Spleen (tissue), 13 donors: ENCODE measurements at places on chromosomes 6 and 20. TPM values are rescaled to one million over a fixed set of nuclear protein-coding genes. Genes with fewer than 3 reads are reported as not detected.
A peak's percentile ranks its signal among the peaks of the same experiment; 100 is the strongest.

The KIF16B gene
- total RNA-seq, result 22.1 TPM

The APCDD1L gene
- total RNA-seq, result not detected

The STK4 gene
- total RNA-seq, result 128 TPM

The REPS1 gene
- 41.2 TPM for total RNA-seq

DNA sequence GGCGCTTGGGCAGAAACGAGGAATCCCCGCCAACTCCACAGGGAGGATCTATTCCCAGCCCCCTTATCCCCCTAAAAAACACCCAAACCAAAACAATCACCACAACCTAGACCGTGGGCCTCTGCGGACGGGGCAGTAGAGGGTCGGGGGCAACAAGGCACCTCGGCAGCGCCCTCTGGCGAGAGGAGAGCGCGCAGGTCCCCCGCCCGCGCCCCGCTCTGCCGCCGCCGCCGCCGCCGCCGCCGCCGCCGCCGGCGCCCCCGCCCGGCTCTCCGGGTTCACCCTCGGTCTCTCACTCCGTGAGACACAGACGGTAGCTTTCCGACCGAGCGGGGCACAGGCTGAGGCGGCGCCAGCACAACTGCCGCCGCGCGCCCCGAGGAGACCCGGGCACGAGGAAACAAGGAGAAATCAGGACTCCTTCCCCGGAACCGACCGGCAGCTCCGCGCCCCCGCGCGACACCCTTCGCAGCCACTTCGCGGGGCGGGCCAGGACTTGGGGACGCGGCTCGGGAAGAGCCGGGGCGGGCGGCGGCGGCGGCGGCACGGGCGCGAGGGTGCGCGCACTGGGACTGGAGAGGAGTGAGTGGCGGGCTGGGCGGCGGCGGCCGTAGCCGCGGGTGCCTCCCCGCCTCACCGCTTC is at the start of gene SLC35F1:
TSS of gene SLC35F1 (plus strand) at position 307 of the 643 bp plus-strand sequence.
- peak within 1 kb of the TSS; percentile 52 for H3K4me3 ChIP-seq
- no peaks in the 10 kb centered on the region for H3K36me3 ChIP-seq
- peaks cover 14% of the 10 kb centered on the region for H3K4me1 ChIP-seq
- DNase-seq, result no peak
- H3K27me3 ChIP-seq, result peaks cover 25% of the 10 kb centered on the region

DNA sequence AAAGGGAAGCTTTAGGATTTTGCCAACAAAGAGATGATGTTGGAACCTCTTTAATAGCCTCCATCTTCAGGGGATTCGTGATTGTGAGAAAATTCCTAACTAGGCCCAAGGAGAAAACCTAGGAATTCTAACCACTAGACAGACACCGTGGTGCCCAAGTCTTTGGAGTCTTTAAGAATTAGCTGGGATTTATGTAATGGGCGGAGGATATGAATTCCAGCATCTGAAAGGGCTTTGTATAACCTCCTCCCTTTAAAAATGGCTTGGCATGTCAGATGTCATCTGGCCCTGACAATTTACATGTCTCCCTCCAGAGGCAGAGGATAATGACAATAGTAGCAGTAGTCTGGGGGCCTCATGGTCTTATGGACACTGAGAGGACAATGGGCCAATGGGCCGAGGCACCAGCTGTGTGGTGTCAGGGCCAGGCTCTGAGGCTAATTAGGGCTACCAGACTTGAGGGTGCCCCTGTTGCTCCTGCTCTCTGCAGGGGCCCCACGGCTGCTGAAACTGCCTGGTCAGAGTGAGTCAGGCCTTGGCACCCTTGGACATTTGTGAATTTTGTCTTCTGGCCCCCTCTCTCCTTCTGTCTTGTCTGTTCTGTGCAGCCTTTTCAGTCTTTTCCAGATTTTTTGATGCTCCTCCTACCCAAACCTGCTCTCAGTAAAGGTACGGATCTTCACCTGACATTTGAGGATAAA is 113.9 kb downstream of the EDN1 start:
- no peak for DNase-seq
- H3K4me3 ChIP-seq, result no peak overlapping the region
- H3K4me1 ChIP-seq, result no peaks in the 10 kb centered on the region
- H3K27ac ChIP-seq, result no peak overlapping the region

DNA sequence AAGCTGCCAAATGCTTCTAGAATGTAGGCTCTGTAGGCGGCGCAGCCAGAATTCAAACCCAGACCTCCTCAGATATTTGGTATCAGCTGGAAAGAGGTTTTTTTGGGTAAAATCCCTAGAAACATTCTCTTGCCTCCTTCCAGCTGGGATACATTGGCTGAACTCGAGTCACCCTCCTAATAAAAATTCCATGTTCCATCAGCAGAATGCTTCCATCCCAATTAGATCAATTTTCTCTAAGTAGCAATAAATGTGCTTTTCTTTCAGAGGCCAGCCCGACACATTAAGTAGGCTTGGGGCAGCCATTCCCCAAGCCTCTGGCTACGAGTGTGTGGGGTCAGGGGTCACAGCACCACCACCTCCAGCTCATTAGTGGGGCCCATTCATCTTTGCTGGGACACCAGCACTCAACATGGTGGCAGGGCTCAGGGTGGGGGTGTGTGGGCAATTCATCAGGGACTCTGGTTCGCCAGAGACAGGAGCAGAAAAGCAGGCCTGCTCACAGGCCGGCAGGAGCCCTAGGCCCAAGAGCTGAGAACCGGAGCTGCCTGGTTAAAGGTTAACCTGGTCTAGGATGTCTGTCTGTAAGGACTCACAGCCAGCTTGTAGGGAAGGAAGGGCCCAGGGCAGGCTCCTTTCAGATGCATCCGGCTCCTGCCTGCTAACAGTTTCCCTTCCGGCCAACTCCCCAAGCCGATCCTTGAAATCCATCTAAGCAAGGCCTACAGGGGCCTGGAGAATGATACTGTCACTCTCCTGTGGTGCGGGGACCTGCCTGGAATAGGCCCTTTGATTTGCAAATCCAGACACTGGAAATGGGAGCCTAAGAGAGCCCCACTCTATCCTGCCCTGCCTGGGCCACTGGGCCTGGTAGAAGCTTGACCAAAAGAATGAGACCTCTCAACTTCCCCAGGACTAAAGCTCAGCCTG is 159.1 kb upstream of the TOP1 start:
- H3K4me1 ChIP-seq, result no peaks in the 10 kb centered on the region
- H3K27ac ChIP-seq, result no peak overlapping the region
- H3K4me3 ChIP-seq, result no peak overlapping the region
- no peaks in the 10 kb centered on the region for H3K36me3 ChIP-seq
- no peak for DNase-seq

- no peak overlapping the region for H3K27ac ChIP-seq
- no peaks in the 10 kb centered on the region for H3K36me3 ChIP-seq
- no peak overlapping the region for H3K4me3 ChIP-seq
- no peaks in the 10 kb centered on the region for H3K4me1 ChIP-seq
Measured at GRCh38 chr20:22795433-22795832, 211.1 kb upstream of the FOXA2 start.

DNA sequence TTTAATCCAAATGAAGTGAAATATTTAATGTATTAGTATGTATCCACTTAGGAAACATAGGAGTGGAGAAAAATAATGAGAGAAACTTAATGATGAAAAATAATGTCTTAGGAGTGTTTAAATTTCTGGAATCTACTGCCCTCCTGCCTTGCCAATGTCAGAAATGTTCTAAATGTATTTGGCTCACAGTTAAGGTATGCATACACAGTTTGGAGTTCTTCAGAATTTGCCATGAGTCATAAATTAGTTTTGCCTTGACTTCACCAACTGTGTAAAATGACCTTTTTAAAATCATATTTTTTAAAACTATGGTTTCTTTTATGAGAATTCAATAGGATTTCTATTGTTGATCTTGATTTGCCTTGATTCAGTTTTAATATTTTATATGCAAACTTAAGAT is 191.7 kb upstream of the HSF2 start:
- no peaks in the 10 kb centered on the region for H3K27me3 ChIP-seq
- H3K36me3 ChIP-seq, result no peaks in the 10 kb centered on the region
- no peak overlapping the region for H3K27ac ChIP-seq
- DNase-seq, result no peak
- H3K4me3 ChIP-seq, result no peak overlapping the region
- H3K4me1 ChIP-seq, result no peaks in the 10 kb centered on the region

DNA sequence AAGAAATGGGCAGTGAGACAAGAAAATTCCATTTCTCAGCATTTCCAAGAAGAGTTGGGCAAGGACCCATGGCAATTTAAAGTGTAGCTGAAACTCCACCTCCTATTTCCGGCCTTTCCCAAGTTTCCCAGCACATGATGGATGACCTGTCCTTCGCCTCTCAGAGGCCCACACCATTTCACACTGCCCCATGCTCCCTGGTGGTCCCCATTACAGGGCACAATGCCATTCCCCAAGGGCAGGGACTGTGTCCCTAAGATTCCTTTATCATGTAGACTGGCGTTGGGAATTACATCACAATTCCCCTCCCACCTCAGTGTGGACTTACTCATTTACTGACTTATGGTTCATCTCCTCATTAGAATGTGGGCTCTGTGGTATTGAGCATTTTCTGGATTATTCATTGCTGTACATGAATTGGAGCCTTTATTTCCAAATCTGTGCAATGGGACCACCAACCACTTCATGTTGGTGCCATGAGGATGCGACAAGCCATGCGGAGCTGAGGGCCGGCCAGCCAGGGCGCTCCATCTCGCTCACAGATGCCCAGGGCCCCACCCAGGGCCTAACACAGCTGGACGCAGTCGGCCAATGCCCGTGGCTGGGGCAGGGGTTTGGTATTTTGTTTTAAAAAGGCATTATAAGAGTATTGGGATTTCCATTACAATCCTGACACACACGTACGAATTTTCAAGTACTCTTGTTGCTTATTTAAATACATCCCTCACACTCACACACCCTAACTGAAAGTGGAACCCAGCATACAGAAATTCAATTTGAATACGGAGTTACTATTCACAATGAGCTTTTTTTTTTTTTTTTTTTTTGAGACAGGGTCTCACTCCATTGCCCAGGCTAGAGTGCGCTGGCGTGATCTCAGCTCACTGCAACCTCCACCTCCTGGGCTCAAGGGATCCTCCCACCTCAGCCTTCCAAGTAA is 5.4 kb downstream of the ACSS1 start:
- H3K4me3 ChIP-seq, result no peak overlapping the region
- no peaks in the 10 kb centered on the region for H3K36me3 ChIP-seq
- peak overlapping the region; percentile 70 for H3K27ac ChIP-seq
- H3K27me3 ChIP-seq, result no peaks in the 10 kb centered on the region

DNA sequence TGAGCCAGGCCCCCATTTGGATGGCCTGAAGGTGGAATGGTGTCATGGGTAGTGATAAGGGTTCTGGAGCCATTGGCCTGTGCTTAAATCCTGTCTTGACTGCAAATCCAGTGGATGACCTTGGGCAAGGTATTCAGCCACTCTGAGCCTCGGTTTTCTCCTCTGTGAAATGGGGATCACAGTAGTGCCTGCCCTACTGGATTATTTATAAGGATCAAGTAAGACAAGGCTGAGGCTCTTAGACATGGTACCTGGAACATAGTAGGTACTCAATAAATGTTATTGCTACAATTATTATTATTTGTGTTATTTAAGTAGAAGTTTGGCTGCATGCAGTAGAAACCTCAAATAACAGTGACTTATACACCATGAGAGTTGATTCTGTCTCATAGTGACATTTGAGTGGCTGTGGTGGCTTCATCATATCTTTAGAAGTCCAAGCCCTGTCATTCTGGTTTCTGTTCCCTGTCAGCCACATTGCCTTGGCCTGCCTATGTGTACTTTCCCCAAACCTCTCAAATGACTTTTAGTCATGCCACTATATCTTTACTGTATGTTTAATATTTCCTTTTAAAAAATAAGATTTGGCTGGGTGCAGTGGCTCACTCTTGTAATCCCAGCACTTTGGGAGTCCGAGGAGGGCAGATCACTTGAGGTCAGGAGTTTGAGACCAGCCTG is 37.6 kb upstream of the CHMP4B start:
- H3K4me1 ChIP-seq, result peaks cover 10% of the 10 kb centered on the region
- no peaks in the 10 kb centered on the region for H3K36me3 ChIP-seq

GRCh38 chr20:16025084-16025483 is 548.2 kb downstream of the KIF16B start:
- no peak overlapping the region for H3K27ac ChIP-seq
- DNase-seq, result no peak
- no peaks in the 10 kb centered on the region for H3K36me3 ChIP-seq
- no peaks in the 10 kb centered on the region for H3K27me3 ChIP-seq
- H3K4me3 ChIP-seq, result no peak overlapping the region

- H3K27me3 ChIP-seq, result no peaks in the 10 kb centered on the region
- H3K4me1 ChIP-seq, result no peaks in the 10 kb centered on the region
- DNase-seq, result no peak
- no peak overlapping the region for H3K4me3 ChIP-seq
Measured at GRCh38 chr20:36908603-36909002, 32.7 kb downstream of the TLDC2 start.

- H3K27ac ChIP-seq, result no peak overlapping the region
- no peaks in the 10 kb centered on the region for H3K36me3 ChIP-seq
- H3K27me3 ChIP-seq, result no peaks in the 10 kb centered on the region
- H3K4me3 ChIP-seq, result no peak overlapping the region
- H3K4me1 ChIP-seq, result no peaks in the 10 kb centered on the region
- no peak for DNase-seq
Measured at GRCh38 chr6:117629119-117629660, 26.9 kb upstream of the GOPC start.

- H3K4me3 ChIP-seq, result peak overlapping the region; percentile 93
- peaks cover 80% of the 10 kb centered on the region for H3K4me1 ChIP-seq
- no peaks in the 10 kb centered on the region for H3K36me3 ChIP-seq
- H3K27ac ChIP-seq, result peak overlapping the region; percentile 29
- no peaks in the 10 kb centered on the region for H3K27me3 ChIP-seq
Measured at GRCh38 chr6:87698547-87699006, 3.5 kb downstream of the AKIRIN2 start.
